ENCODE measurements at places on chromosomes 4 and X.

DNA sequence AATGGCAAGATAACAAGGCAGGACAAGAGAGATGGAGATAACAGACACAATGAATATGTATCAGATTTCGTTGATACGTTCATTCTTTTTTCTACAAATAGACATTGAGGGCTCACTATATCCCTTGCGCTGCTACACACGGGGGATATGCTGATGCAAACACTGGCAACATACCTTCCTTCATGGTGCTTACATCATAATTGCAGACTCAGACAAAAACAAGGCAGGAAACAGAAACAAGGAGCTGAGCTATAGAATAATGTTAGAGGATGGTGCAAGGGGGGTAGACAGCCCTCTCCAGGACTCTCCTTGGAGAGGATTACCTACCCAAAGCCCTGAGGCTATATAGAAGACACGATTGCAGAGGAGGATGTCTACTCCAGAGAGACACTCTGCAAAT is 1069.5 kb downstream of the DMD start:
- H3K27me3 ChIP-seq: no peaks in the 10 kb centered on the region
- no peaks in the 10 kb centered on the region for H3K36me3 ChIP-seq
- H3K27ac ChIP-seq: no peak overlapping the region
- no peaks in the 10 kb centered on the region for H3K4me1 ChIP-seq
- H3K4me3 ChIP-seq: no peak overlapping the region

DNA sequence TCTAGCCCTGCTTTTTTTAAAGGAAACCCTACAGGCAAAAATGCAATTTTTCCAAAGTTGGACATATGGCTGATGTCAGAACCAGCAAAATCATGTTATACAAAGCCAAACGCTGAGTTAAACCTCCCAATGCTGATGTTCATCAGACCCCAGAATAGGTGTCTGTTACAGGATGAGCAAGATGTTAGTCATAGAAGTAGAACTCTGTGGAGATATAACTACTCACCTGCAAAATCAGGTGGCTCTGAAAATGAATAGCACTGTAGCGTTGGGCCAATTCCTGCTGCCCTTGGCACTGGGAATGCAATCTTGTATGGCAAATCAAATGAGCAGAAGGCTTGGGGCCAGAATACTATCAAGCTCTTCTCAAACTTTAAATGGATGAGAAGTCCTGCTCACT is 634.1 kb downstream of the RPA4 start:
- peaks cover 7% of the 10 kb centered on the region for H3K4me1 ChIP-seq
- no peaks in the 10 kb centered on the region for H3K36me3 ChIP-seq
- no peaks in the 10 kb centered on the region for H3K27me3 ChIP-seq
- DNase-seq: peak; percentile 65
- H3K27ac ChIP-seq: no peak overlapping the region

- H3K27ac ChIP-seq: no peak overlapping the region
- H3K4me1 ChIP-seq: no peaks in the 10 kb centered on the region
- no peak overlapping the region for H3K4me3 ChIP-seq
- no peaks in the 10 kb centered on the region for H3K36me3 ChIP-seq
- no peak for DNase-seq
- no peaks in the 10 kb centered on the region for H3K27me3 ChIP-seq
Measured at GRCh38 chrX:152061083-152061482, 77.3 kb downstream of the MAGEA10 start.

- no peaks in the 10 kb centered on the region for H3K27me3 ChIP-seq
- H3K4me1 ChIP-seq: peaks cover 9% of the 10 kb centered on the region
- H3K36me3 ChIP-seq: no peaks in the 10 kb centered on the region
- H3K4me3 ChIP-seq: peak overlapping the region; percentile 44
- DNase-seq: peak; percentile 83
Measured at GRCh38 chrX:131816551-131817136, 206.5 kb upstream of the STK26 start.

- no peaks in the 10 kb centered on the region for H3K27me3 ChIP-seq
- H3K36me3 ChIP-seq: no peaks in the 10 kb centered on the region
- no peak for DNase-seq
- H3K4me3 ChIP-seq: no peak overlapping the region
Measured at GRCh38 chrX:49071877-49072711, 1.7 kb downstream of the PRAF2 start.
